Activated CD4-positive, alpha-beta T cell treated with anti-CD3 and anti-CD28 coated beads for 4 hours (primary cell): ENCODE measurements at places on chromosomes 1 and 21.

GRCh38 chr1:4119516-4120220 lies 219.6 kb upstream of the C1orf174 start:
- no peak for DNase-seq

DNA sequence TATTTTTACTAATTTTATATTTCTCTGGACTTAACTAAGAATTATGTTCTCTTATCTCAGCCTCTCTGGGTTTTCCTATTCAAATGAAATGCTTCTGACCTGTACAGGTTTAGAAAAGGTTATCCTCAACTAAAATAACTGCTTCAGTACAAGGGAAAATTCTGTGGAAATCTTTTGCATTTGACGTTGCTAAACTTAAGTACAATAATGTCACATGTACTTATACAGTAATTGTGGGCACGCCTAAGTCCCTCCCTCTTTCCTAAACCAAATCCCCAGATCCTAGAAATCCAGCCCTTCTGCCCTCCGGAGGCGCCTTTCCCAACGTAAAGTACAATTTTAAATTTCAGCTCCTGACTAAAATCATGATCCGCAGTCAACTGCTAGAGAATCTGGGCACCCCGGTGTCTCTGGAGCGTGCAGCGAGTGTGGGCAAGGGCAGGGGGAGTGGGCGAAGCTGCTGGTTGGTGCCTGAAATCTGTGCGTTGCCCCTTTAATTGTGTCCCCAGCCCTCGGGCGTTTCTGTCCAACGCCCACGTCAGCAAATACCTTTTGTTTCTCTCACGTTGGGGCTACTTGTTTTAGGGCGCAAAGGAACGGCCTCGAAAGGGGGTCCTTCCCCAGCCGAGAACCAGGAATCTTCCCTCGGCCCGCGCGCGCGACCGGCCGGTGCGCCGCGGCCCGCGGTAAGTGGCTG lies at the start of gene ZBTB8A:
ZBTB8A (plus strand) TSS at position 541 of the 697 bp plus-strand sequence. CDS start 53,505 bp downstream, outside the sequence.
- no peak for DNase-seq

DNA sequence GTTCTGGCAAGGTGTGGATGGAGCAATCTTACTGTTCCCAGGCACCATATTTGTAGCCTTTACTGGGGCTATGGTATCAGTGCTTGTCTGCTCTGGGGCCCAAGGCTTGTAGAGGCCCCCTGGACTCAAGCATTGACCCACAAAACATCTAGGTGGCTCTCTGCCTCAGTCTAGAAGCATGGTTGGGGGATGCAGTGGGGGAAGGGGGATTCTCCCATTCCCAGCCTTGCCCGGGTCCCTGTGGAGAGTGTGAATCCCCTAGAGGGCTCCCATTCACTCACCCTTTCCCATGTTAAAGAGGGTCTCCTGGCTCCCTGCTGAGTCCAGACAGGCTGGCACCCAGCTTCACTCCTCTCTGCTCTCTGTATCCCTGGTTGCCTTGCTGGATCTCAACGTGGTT lies 28.2 kb upstream of the DIRAS3 start:
- DNase-seq, result no peak

GRCh38 chr1:107138767-107139445 lies 1.9 kb upstream of the NTNG1 start:
- no peak for DNase-seq

DNA sequence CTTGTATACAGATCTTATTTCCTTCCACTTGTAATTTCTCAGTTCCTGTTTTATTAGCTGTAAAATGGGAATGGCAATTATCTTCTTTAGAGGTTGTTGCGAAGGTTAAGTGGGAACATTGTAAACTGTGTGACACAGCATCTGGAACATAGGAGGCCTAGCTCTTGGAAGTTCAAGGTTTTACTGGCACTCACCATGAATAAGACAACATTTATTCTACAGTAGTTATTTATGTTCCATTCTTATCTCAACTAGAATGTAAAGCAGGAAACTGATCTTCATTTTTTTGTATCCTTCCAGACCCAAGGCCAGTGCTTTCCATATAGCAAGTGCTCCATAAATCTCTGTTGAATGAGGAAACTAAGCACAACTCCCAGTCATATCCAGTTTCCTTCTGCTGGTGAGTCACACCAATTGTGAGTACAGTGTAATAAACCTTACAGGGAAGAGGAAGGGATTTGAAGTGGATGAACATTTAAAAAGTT lies 1.4 kb downstream of the BCL10 start:
- DNase-seq, result no peak

- DNase-seq, result no peak
Measured at GRCh38 chr21:38175306-38175705, 81.5 kb upstream of the KCNJ15 start.

GRCh38 chr1:43067233-43067745 lies 104.8 kb downstream of the EBNA1BP2 start:
- DNase-seq, result no peak

GRCh38 chr1:43137445-43138052 lies 34.5 kb downstream of the EBNA1BP2 start:
- DNase-seq, result no peak

DNA sequence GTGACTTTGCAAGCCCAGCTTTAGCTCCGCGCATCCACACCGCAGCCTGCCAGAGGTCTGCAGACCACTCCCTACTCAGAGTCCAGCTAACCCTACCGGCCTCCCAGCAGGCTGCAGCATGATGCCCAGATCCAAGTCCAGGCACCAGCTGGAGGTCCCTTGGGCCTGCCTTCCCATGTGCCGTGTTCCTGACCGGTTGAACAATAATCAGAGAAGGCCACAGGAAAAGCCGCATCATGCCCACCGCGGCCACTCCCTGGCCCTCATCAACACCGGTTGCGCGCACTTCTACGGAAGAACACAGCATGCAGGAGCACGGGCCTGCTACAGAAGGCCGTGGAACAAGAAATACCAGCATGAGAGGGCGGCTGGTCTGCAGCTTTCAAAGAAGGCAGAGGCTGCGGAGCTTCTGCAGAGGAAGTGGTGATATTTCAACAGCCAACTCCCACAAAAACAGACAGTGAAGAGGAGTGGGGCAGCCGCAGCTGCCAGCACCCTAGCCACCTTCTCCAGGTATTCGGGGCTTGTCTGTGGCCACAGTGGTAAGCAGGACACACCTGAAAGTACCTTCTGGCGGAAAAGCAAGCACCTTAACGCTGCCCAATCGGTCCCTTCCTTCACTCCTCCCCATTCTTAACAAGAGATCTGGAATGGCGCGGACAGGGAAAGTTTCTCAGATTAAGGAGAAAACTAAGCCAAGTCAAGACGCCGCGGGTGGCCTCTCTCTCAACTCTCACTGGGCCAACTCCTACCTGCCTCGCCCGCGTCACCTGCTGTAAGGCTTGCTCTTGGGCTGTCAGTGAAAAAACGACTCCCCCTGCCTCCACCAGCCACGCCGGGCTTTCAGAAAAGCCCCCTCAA lies 1.5 kb downstream of the PGBD5 start:
- DNase-seq, result no peak

DNA sequence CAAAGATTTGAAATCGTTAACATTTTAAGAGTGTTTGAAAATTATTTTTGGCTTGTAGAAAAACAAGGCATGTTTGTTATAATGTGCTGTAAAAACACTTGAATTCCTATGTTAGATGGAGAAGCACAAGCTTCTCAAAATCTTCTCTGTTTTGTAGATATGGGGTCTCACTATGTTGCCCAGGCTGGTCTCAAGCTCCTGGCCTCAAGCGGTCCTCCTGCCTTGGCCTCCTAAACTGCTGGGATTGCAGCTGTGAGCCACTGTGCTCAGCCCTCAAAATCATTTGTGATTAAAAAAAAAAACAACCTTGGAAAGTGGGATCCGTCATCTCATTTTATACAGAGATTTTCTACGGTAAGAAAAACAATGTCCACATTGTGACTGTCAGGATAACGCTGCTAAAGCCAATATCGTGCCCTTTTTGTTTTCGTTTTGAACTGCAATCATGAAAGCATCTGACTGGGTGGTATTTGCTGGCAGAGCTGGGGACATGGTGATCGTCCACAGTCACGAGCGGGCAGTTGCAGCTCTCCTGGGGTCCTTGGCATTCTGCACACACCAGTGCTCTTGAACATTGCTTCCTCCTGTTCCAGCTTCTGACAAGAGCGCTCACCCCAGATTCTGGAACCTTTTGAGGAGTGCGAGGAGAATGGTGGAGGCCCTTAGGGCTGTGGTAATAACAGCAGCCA lies 112.5 kb downstream of the PGBD5 start:
- no peak for DNase-seq

GRCh38 chr21:37230632-37231248 lies 36.4 kb downstream of the VPS26C start:
- no peak for DNase-seq

- DNase-seq, result no peak
Measured at GRCh38 chr1:109060707-109061106, 15.1 kb downstream of the TAF13 start.

DNA sequence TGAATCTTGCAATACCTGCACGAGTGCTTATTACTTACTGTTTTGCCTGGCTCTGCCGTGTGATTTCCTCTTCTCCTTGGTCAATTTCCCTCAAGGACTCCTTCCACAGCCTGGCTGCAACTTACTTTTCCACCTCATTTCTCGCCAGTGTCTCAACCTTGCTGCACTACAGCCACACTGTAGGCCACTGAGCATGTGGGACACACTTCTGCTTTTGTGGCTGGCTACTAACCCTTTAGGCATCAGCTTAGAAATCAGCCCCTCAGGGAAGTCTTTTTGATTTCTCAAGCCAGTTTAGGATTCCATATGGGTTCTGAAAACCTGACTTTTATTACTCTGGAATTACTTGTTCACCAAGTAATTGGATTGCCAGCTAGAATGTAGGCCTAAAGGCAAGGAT lies 5.2 kb upstream of the DMRTB1 start:
- DNase-seq, result no peak

DNA sequence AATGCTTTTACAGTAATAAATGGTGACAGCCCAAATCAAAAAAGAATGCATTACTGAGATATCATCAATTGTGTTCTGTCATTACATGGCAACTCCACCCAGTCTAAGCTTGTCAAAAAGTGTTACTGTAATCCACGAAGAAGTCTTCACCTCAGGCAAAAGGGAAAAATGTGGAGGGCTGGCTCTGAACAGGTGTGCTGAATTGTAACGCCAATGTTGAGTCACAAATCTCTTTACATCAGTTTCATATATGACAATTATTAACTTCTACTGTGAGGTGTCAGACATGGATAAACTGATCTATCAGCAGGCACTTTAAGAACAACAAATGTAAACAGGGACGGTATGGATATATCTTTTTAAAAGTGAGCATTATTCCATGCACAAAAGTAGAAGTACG lies 98.5 kb upstream of the DMRTA2 start:
- DNase-seq, result no peak
